Left kidney (tissue), 8 donors: ENCODE measurements at places on chromosomes 7 and 10.

- DNase-seq: peak; percentile 36
These were observed at the start of gene RAB19 for GRCh38 chr7:140403878-140404564. Gene RAB19, plus strand, starts transcription at chr7:140404058. Its CDS starts 3,589 bp downstream, at chr7:140407647.

DNA sequence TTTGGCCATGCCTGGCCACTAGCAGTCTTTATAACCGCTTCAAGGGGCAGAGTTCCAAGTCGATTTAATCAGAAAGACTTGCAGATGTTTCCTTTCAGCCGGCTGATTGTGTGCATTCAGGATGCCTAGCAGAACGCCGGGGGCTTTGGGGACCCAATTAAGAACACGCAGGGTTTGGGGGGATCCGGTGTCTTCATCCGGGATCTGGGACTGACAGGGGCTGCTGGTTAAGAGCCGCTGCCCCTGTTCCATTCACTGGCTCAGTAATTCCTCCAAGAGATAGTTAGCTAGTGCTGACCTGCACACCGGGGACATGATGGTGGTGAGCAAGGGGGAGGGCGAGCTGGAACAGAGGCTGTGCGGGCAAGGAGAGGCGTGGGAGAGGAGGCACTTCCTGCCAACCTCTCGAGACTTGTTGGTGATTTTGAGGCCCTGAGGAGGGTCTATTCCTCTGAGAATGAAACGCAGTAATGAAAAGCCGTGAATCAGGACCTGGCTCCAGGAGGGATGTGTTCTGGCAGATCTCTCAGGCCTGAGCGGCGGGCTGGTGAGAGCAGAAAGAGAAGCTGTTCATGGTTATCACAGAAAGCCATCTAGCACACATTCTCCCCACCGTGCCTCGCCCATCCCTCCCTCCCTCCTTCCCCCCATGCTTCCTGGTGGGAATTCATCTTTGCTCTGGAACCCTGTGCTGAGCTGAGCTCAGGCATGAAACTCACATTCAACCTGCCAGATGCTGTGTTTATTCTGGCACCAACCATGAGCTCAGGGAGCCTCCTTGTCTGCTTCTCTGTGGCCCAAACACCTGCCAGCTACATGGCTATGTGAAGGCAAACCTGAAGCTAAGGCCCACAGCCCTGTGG, 152.0 kb downstream of the CCDC3 start:
- no peak for DNase-seq

- DNase-seq: no peak
These were observed 8.1 kb downstream of the TOMM7 start for GRCh38 chr7:22814261-22815208.

- no peak for DNase-seq
These were observed 8.3 kb upstream of the ARHGAP12 start for GRCh38 chr10:31936933-31937332.

DNA sequence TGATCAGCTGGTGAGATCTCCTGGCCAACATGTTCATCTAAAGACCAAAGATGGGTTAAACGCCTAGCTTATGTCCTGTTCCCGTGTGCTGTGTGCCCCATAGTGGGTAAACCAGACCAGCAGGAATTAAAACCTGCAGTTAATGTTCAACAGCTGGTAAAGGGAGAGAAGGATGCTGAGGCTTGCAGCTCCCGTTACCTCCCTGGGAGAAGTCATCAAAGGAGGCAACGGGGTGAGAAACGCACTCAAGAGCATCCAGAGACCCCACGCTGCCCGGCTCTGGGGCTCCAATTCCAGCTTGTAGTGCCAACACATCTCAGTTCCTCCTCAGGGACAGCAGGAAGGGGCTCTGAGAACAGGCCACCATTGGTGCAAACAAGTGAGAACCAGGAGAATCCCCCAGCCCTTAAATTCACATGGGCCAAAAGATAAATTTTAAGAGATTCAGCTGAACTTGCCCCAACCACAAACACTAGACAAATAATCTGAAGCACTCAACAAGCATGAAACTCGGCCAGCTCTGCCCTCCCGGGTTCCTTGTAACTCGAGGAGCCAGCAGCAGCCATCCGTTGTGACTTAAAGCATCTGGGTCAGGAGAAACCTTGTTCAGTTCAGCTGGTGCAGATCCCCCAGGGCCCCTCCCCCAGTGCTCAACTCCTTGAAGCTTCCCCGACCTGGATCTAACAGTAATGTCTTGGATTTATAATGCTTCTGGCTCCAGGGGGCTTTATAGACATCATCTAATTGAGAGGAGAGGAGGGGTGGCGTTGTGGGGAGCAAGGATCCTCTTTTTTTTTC, 29.4 kb downstream of the FAM241B start:
- DNase-seq: peak; percentile 77

DNA sequence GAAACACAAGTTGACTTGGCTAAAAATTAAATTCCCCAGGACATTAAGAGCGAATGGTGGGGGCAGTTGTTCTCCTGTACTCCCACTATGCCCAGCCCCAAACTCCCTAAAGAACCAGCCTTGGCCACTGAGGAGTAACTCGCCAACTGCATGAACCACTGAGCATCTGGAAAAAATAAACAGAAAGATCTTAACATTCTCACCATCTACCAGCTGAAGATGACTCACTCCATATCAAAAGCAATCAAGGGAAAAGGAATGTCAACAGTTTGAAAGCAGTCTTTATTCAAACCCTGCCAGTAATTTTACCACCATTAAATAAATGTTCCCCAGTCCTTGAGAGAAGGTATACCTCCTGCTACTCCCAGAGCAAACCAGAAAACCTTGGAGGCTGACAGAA, 45.4 kb downstream of the CTTNBP2 start:
- no peak for DNase-seq

DNA sequence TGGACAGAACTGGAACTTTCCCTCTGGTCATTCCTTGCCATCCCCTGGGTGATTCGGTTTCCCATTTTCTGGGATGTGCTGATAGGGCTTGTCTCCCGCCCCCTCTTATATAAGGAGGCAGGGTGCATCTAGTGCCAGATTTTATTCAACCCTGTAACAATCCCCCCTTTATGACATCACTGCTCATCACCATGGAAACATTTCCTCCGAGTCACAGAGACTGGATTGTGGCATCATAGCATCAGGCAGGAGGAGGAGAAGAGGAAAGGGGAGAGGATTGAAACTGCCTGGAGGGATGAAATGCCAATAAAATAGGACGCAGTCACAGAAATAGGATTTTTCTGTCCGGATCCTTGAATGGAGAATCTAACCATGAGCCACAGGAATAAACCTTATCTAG, 25.0 kb downstream of the SORCS3 start:
- DNase-seq: no peak

GRCh38 chr10:124646483-124647352, 97.5 kb downstream of the FAM53B start:
- no peak for DNase-seq
